ENCODE measurements at places on chromosomes 3 and 15. TPM values are rescaled to one million over a fixed set of nuclear protein-coding genes. Genes with fewer than 3 reads are reported as not detected.

DNA sequence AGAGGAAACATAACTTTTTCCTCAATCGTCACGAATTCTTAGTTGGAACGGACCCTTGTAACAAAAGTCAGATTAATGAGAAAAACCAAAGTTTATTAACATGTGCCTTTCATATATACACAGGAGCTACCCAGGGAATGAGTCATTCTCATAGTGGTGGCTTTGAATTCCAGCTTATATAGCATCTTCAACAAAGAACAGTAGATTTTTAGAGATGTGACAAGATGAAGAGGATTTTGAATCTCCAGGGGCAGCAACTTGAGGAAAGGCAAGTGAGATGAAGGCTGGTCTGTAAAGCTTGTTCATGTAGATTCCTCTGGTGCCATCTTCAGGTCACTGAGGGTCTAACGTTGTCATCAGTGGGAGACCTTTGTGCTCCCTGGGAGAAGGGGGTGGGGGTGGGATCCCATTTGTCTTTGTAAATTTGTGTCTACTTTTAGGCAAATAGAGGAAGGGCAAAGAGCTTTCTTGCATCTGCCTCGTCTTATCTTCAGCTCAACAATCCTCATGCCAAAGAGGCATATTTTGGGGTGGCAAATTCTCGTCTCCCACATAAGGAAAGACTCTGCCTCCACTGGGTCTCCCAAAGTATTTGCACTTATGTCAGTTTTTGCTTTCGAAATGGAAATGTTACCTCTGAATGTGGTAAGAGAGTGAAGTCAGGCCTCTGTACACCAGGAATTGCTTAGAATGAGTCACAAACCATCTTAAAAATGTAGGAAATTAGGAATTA is 29.5 kb downstream of the CLEC3B start:
- H3K36me3 ChIP-seq, result no peaks in the 10 kb centered on the region
- no peaks in the 10 kb centered on the region for H3K27me3 ChIP-seq
- no peaks in the 10 kb centered on the region for H3K4me1 ChIP-seq
- DNase-seq, result no peak
- H3K4me3 ChIP-seq, result no peak overlapping the region

- no peak for DNase-seq
- H3K36me3 ChIP-seq, result no peaks in the 10 kb centered on the region
- no peak overlapping the region for H3K27ac ChIP-seq
- H3K27me3 ChIP-seq, result peaks cover 5% of the 10 kb centered on the region
- no peak overlapping the region for H3K4me3 ChIP-seq
These were observed 116.1 kb downstream of the RAB11A start for GRCh38 chr15:65985387-65985786.

- H3K4me3 ChIP-seq, result no peak overlapping the region
- H3K27ac ChIP-seq, result no peak overlapping the region
- H3K36me3 ChIP-seq, result peaks cover 74% of the 10 kb centered on the region
- H3K4me1 ChIP-seq, result no peaks in the 10 kb centered on the region
- DNase-seq, result no peak
These were observed 21.5 kb upstream of the CPNE9 start for GRCh38 chr3:9682096-9682495.

PDZRN3 gene
- total RNA-seq, result 13.2 TPM

THPO gene
- total RNA-seq, result 0.85 TPM

Measured in kidney (tissue), 22 donors.